ENCODE measurements at places on chromosomes 3 and 15.

GRCh38 chr3:136750209-136750896, 1.8 kb downstream of the STAG1 start:
- DNase-seq: no peak

DNA sequence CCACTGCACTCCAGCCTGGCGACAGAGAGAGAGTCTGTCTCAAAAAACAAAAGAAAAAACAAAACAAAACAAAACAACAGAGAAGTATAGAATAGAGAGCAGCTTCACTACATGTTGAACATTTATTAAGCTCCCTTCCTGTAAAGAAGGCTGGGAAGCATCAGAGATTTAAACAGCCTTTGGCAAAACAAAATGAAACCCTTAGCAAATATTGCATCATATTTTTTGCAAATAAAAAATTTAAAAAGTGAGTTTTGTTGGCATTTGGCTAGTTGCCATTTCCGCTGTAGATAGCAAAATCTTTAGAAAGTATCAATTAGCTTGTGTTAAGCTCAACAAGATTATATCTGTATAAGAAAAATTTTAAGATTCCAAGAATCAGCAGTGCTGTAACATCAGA, 151.2 kb downstream of the SERPINI1 start:
- DNase-seq: no peak

DNA sequence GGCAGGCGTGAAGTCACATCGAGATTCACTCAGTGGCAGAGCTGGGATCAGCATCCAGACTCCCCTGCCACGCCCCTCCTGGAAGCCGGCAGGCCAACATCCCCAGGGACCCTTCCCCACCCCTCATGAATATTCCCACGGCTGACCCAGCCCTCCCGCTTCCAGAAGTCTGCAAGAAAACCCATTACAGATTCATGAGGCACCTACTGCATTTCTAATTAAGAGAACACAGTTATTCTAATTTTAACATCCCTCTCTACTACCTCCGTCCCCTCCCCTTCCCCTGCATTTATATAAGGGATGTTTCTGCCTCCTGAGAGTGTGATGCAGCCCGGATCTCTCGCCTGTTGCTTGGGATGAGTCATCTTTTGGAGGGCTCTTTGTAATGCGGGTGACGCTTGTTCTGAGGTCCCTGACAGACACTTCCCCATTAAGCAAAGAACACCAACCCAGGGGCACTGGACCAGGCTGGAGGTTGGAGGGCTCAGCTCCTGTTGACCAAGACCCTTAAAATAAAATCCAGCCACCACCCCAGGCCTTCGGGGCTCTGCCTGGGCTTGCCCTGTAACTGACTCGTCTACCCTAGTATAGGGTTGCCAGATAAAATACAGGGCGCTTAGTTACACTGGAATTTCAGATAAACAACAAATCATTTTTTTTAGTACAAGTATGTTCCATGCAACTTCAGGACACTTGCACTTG, 118.7 kb downstream of the NUP210 start:
- peak; percentile 46 for DNase-seq

- peak; percentile 55 for DNase-seq
Measured at GRCh38 chr3:71168121-71168721, 415.3 kb downstream of the FOXP1 start.

DNA sequence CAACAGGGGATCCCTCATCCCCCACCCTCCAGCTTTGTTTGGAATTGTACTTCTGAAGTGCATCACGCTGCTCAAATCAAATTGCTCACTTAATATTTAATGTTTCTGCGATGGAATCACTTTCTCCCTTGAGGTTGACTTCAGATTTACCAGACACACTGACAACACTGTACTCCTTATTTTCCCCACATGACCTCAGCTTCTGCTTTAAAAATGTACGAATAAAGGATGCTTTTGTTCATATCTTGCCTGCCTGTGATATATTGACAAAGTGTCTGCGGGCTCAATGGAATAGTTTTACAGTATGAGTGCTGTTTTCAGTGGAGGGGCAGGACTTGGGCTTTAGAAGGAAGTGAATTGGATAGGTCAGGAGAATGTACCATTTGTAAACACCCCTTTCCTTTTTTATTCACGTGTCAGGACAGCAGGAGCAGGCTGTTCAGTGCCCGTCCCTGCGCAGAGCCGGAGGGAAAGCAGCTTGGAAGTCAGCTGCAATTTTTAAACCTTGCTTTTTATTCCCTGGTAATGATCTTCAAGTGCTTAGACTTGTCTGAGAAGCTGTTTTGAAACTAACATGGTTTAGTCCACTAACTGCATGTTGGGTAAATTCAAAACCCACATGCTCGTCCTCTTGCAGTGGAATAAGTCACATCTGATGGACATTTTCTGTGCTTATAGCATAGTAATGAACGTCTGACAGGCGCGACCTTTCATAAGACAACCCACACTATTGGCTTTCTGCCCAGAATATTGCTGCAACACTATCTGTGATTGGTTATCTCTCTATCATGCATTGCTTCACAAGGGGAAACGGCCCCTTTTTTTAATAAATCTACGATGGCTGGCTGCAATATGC, 29.9 kb downstream of the MBNL1 start:
- peak; percentile 99 for DNase-seq

DNA sequence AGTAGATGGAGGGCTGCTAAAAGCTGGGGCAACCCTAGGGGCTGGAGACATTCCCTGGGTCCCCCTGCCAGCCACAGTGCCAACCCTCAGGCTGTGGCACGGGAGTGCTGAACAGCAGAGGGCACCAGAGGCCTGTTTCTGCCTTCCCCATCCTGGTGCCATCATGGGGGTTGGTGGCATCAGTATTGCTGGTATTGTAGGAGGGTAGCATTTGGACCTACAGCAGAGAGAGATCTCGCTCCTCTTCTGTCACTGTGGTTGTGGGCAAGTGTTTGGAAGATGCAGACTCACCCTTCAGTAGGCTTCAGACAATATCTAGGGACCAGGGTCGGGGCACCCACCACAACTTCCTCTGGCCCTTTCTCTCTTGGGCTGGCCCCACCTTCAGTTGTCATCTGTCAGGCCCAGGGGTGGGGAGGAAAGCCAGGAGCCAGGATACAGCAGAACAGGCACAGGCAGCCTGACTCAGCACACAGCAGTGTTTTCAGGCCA, 123.5 kb downstream of the RPLP1 start:
- peak; percentile 17 for DNase-seq

GRCh38 chr15:39828374-39828931, 45.8 kb upstream of the FSIP1 start:
- DNase-seq: peak; percentile 65

DNA sequence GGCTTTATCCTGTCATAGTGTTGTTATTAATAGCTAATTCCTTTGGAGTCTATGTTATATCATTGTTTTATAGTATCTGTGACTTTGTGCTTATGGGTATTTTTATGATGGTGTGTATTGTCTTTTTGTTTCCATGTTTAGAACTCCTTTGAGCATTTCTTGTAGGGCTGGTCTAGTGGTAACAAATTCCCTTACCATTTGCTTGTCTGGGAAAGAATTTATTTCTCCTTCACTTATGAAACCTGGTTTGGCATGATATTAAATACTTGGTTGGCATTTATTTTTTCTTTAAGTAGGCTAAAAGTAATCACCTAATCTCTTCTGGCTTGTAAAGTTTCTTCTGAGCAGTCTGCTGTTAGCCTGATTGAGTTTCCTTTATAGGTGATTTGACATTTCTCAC, 47.7 kb upstream of the ROBO1 start:
- DNase-seq: no peak

- no peak for DNase-seq
Measured at GRCh38 chr15:65914981-65915925, 46.0 kb downstream of the RAB11A start.

GRCh38 chr3:110932567-110932966, 139.0 kb upstream of the NECTIN3 start:
- peak; percentile 80 for DNase-seq

DNA sequence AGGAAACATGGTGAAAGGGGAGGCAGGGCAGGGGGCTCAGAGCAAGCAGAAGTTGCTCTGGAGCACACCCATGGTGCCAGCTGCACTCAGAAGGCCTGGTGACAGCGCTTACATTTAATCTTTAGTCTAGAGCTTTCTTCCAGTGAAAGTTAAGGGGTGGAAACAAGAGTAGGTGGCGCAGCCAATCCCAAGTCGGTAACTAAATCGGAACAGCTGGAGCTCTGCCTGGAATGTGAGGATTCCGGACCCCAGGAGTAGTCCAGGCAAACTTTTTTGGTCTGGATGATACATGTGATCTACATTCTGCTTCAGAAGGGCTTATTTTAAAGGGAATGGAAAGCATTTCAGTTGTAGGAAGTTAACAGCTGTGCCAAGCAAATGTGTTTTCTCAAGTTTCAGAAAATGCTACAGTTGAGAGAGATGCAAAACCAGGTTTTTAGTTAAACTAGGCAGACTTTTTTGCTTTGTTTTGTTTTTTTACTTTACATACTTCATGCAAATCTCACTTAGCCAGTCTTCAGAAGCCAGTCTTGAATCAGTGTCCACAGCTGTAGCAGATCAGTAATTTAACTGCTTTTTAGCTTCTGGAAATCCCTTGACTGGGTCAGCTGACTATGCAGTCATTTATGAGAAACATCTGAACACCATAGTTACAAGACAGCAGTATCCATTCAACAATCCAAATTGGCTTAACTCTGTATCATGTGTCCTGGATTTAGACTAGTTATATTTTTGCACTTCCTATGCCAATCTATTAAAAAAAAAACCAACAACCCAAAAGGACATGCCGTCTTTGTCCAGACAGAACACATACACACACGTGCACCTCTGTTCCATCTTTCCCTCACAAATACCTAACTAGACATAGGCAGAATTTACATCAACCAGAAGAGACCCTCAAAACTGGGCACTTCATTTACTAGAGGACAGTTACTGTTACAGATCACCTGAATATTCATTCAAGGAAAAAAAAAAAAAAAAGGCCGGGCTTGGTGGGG, 33.2 kb downstream of the ZNF106 start:
- DNase-seq: peak; percentile 97

DNA sequence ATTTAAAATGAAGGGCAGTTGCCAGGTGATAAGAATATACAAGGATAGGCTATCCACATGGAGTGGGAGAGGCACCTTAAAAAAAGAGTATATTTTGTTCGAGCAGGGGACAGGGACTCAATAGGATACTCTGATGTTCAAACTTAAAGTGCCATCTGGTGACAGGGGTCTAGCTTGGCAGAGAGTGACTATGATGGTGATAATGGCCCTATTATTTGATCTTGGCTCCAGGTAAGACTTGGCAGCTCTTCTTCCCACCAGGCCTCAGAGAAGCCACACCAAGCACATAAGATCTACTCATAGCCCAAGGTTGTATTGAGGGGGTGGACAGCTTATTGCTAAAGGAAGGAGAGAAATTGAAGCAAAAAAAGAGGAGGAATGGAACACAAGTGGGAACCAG, 109.0 kb upstream of the MANF start:
- no peak for DNase-seq

GRCh38 chr3:107969525-107969924, 121.3 kb downstream of the CD47 start:
- no peak for DNase-seq

- DNase-seq: no peak
Measured at GRCh38 chr3:26588931-26589330, 33.6 kb upstream of the LRRC3B start.

Measured in fibroblast of upper back skin (primary cell).